ENCODE measurements at places on chromosomes 2 and 18.

DNA sequence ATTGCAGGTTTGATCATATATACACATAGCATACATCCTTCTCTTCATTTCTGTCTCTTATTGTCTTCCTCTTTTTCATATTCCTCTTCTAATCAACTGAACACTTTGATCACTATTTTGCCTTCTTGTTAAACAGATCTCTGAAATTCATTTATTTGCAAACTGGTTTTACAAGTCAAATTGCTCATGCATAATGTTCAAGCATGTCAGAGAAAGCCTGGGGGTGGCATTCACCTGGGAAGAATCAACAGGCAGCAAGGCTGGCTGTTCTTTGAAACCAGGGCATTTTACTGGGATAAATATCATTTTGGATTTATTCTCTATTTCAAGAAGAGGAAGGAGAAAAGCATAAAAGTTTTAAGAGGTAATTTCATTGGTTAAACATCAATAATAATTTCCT, 66.9 kb upstream of the LRATD1 start:
- no peak overlapping the region for H3K27ac ChIP-seq
- H3K36me3 ChIP-seq: no peaks in the 10 kb centered on the region
- no peak overlapping the region for H3K4me3 ChIP-seq
- H3K4me1 ChIP-seq: no peaks in the 10 kb centered on the region
- DNase-seq: no peak

- no peak for DNase-seq
- H3K27ac ChIP-seq: no peak overlapping the region
- no peaks in the 10 kb centered on the region for H3K27me3 ChIP-seq
- H3K36me3 ChIP-seq: 0 out of 2 replicates have a peak, but pooled peaks cover 6% of the 10 kb centered on the region
- H3K4me1 ChIP-seq: peaks cover 12% of the 10 kb centered on the region
- no peak overlapping the region for H3K4me3 ChIP-seq
These were observed 59.5 kb upstream of the RBM44 start for GRCh38 chr2:237739101-237739500.

GRCh38 chr18:28995319-28995718, 818.4 kb upstream of the CDH2 start:
- no peaks in the 10 kb centered on the region for H3K27me3 ChIP-seq
- no peak overlapping the region for H3K4me3 ChIP-seq
- peaks cover 2% of the 10 kb centered on the region for H3K36me3 ChIP-seq
- H3K27ac ChIP-seq: no peak overlapping the region
- no peaks in the 10 kb centered on the region for H3K4me1 ChIP-seq

GRCh38 chr2:180992994-180993393, 12.6 kb downstream of the UBE2E3 start:
- no peaks in the 10 kb centered on the region for H3K27me3 ChIP-seq
- no peak for DNase-seq
- H3K4me1 ChIP-seq: peaks cover 5% of the 10 kb centered on the region

DNA sequence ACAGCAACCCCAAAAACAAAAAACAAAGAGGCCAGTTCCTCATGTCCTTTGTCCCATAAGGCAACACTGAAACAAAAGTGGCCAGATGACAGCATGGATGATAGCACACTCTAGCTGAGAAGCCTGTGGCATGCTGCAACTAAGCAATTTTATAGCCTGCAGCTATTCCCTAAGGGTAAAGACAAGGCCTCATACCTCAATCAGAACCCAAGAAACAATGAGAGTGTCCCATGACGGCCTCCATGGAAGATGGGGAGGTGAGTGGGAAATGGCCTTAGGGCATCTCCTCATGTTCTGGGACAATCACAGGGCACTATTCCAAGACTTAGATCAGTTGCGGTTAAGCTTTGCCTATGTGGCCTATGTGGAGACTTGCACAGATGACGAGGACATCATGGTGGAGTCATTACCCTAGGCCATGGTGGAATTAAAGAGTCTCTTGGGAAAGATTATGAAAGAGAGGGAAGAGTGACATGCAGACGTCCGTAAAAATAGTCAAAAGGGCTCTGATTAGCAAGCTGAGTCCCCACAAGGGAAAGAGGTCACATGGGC, 103.1 kb downstream of the INO80D start:
- no peaks in the 10 kb centered on the region for H3K27me3 ChIP-seq
- no peak overlapping the region for H3K4me3 ChIP-seq
- no peaks in the 10 kb centered on the region for H3K4me1 ChIP-seq
- no peak overlapping the region for H3K27ac ChIP-seq

Data from H9 (cell line).